ENCODE measurements at places on chromosomes 2 and 18.

DNA sequence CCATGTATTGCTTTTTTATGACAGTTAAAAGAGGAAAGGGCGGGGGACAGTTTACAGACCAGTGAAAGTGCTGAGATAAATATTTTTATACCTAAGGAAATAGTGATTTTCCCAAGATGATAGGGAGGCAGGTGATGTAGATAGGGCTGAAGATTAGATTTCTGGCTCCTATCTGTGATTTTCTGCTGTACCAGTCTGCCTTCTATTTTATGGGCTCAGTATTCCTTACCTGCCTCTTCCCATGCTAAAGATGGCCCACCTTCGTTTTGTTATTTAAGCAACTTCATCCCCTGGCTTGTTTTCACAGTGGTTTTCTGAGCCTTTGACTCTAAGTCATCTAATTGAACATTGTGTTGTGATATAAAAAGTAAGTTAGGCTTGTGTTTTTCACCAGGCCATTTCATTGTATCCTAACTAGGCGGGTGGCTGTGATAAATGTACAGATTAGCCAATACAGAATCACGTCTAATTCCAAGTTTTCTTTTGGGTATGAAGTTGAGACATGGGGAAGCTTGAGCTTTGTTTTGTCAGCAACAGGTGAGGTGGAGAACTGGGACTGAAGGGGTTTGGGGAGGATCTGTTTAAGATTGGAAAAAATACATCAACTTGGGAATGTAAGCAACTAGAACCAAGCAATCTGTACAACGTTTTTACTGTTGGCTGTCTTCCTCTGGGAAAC lies 5.2 kb downstream of the RPL37A start:
- no peak for DNase-seq

- DNase-seq = no peak
Measured at GRCh38 chr18:48994044-48994651, 43.4 kb upstream of the SMAD7 start.

GRCh38 chr2:171390941-171391516 lies 42.8 kb downstream of the METTL8 start:
- no peak for DNase-seq

DNA sequence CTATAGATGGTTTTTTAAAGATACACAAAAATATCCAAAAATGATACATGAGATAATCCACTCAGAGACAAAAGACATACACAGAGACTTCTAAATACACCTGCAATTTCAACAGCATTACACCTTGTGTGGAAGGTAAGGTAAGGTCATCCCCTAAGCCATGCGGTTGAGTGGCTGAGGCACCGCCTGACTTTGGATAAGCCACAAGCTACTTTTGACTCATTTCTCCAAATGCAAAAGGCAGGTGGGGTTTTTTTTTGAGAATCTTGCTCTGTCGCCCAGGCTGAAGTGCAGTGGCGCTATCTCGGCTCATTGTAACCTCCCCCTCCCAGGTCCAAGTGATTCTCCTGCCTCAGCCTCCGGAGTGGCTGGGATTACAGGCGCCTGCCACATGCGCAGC lies 13.1 kb downstream of the AP1S3 start:
- DNase-seq = no peak

- no peak for DNase-seq
Measured at GRCh38 chr2:190887089-190887488, 6.5 kb downstream of the GLS start.

DNA sequence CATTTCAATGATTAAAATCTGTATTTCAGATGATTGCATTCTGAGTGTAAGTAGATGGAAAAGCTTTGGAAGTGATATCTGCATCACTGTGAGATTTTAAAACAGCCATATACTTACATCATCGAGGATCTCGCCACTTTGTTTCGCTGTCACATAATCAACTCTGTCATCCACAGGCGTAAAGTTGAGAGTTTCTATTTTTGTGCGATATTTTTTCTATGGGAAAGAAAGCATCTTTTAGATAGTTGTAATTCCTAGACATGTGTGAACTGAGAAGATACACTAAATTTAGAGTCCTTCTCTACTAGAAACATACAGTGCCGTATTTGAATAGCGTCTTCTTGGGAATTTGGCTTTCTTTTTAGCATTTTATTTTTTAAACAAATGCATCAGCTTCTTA lies 158.8 kb downstream of the RIF1 start:
- DNase-seq = no peak

GRCh38 chr2:182043021-182043420 lies 57.4 kb downstream of the PPP1R1C start:
- DNase-seq = no peak

DNA sequence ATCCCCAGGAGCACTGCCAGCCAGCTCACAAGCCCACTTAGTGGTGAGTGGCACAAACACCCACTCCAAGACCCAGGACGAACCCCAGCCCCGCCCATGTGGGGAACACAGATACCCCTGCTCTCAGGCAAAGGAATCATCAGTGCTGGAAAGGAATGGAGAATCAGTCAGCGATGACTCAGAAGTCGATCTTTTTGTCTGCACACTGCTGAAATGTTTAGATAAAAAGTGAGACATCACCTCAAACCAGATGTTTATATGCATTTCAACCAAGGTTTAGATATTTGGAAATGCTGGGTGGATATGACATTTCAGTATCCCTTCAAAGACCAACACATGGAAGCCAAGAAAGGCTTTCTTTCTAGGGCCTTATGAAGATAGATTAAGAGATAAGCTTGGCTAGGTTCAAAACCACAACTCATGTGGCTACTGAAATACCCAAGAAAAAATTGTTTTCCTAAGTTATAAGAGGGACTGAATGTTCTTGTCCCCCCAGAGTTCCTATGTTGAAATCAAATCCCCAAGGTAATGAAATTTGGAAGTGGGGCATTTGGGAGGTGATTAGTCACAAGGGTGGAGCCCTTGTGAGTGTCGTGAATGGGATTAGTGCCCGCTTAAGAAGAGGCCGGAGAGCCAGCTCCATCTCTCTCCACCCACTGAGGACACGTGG lies 43.7 kb downstream of the POU3F3 start:
- DNase-seq = no peak

DNA sequence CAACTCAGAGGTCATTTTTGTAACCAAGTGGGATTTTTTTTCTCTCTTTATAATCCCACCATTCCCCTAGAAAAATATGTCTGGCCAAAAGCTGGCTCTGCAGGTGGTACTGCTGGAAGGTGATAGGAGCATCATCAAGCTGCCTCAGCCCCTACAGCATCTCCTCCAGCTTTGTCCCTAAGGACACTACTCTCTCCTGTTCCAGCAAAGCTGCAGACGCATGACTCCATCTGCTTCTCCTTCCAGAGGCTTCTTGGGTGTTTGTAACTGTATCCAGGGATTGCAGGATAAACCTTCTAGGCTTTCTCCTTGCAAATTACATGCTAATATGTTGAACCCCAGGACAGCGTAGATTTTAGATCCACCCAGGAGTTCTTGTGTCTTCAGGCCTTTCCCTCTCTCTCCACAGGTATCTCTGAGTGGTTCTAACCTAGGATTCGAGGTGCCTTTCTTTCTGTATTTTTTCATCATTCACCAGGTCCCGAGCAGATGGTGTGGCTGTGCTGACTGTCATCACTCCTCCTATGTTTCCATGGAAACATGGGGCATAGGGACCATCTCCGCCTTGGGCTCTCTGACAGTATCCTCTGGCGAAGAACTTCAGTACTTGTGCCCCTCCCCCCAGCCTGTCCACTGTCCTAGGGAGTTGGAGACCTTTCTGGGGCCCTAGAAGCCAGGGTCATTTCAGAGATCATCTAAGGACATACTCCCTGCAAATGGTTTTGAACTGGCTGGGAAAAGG lies 34.3 kb downstream of the AFF3 start:
- DNase-seq = no peak

DNA sequence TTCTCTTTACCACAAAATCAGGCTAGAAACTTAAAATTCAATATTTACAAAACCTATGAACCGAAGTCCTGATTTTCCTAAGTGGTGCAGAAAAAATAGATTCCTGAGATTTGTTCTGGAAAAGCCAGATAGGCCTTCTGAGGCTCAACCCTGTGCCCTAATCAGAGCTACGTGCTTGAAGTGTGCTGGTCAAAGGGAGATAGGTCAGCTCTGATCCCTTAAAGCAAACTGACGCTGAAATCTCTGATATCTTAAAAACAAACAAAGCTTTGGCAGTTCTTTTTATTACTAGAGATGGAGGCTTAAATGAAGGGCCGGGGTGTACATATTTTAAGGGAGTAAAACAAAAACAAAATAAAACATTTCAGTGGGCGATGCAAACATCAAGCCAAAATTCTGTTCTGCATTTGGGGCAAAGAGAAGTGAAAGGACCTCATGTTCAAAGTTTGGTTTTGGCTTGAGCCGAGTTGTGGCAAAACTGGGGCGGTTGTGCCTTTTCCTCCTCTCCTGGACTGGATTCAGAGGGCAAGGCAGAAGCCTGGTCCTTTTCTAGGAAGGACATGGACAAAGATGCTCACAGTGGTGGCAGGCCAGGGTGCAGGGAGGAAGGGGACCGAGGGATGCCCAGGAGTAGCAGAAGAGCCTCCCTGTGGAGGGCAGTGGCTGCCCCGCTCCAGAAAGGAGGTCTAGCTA lies 295.0 kb downstream of the CDCA7 start:
- no peak for DNase-seq

- no peak for DNase-seq
Measured at GRCh38 chr2:158953454-158953853, 15.0 kb upstream of the TANC1 start.

DNA sequence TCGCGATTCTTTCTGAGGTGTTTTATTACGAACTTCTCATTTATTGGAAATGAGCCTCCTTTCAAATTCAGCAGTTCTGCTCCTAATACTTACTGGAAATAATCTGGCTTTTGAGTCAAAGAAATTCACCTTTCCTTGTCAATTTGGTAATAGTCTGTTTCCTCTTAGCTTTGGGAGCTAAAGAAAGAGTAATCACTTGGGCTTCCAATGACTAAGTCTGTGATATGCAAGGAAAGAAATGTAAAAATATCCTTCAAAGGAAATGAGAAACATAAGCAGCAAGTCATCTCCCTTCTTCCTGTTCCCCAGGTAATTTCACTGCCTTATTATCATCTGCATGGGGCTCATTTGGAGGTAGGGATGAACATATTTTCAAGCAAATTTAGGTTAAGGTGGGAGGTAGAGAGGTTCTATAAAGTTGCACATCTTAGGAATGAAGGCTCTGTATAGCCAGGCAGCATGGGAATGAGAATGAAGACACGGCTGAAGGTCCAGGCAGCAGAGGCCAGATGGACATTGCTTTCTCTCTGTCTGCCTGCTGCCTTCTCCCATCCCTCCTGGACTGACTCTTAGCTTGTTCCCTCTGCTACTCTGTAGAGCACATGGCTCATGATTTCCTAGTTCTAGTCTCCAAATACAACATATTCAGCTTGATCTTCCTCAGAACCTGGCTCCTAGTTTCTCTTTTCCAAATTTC lies 1.0 kb downstream of the SPP2 start:
- DNase-seq = no peak

DNA sequence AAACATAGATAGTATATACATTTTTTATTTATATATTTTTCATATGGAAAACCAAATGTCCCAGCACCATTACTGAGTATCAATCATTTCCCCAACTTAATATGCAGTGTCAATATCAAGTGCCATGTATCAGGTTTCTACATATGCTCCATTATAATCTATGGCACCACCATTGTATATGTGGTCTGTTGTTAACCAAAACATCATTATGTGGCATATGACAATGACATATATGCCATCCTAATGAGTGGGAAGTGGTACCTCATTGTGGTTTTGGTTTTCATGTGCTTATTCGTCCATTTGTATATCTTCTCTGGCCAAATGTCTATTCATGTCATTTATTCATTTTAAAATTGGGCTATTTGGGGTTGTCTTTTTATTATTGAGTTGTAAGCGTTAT lies 9.2 kb downstream of the PTPN18 start:
- DNase-seq = no peak

GRCh38 chr2:3409627-3410170 lies 30.2 kb downstream of the TRAPPC12 start:
- DNase-seq = no peak

DNA sequence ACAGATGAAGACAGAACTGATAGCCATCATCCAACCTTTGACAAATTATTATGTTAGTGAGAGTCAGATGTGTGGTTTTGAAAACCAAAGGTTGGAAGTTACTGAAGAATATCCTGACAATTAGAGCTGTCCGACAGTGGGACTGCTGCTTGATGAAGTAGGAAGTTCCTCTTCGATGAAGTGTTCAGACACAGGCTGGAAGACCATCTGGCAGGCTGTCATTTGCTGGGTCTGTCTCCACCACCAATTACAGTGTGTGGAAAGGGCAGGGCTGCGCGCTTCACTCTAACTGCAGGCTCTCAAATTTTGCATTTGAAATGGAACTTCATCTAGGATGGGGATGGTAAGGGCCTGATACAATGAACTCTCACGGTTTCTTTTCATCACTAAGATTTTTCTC lies 313.8 kb downstream of the PIK3C3 start:
- DNase-seq = no peak

- no peak for DNase-seq
Measured at GRCh38 chr2:180978903-180979748, 1.3 kb upstream of the UBE2E3 start.

DNA sequence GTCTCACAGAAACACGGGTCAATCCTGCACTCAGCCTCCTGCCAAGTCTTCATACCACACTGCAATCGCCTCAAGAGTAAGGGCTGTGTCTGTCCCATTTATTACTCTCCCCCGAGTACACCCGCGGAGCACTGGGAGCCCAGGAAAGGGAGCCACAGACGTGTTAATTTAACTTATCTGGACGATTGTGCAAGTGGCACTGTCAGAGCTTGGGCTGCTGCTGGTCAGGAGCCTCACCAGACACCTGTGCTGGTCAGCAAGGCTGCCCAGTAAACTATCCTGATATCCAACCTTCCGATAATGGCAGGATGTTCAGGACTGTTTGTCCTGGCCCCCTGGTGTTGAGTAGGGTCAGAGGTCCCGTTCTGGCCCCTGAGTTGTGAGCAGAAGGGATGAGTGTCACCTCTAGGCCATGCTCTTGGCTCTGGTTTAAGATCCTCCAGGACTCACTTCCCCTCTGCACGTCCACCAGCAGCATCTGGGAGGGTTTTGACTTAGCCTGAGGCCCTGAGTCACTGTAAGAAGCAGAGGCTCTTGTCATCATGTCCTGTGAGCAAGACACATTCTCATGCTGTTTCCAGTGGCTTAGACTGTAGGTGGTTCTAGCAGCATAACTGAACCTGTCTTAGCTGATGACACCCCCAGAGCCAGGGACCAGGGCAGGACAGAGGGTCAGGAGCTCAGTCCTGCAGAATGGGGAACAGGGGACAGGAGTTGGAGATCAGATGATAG lies 82.5 kb upstream of the ARL4C start:
- no peak for DNase-seq

DNA sequence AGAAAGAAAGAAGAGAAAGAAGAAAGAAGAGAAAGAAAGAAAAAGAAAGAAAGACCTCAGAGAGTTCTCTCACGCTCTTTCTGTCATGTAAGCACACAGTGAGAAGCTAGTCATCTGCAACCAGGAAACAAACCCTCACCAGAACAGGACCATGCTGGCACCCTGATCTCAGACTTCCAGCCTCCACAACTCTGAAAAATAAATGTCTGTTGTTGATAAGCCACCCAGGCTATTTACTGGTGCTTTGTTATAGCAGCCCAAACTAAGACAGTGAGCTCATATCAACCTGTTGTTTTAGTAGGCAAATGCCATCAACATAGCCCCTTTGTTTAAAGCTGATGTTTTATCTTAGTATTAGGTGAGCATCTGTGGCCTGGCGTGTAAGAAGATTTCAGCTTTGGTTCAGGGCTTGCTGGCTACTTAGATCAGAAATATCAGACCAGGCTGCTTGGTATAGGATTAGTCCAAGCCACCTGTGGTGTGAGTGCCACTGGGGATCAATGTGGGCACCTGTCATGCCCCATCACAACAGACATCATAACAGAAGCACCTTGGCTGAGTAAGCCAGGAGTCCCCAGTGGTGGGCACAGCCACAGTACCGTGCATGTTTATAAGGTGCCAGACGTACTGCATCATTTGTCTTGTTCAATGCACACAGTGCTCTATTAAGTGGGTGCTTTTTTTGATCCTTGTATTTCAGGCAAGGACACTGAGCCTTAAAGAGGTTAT lies 94.4 kb downstream of the LBH start:
- no peak for DNase-seq

All from NCI-H1092 treated with DMSO at 0.1 percent for 48 hours (cell line).